Thymus (tissue), 14 donors: ENCODE measurements at places on chromosomes 4 and X. TPM values are rescaled to one million over a fixed set of nuclear protein-coding genes. Genes with fewer than 3 reads are reported as not detected.

Gene ABLIM2
- 1.0 TPM for total RNA-seq

DNA sequence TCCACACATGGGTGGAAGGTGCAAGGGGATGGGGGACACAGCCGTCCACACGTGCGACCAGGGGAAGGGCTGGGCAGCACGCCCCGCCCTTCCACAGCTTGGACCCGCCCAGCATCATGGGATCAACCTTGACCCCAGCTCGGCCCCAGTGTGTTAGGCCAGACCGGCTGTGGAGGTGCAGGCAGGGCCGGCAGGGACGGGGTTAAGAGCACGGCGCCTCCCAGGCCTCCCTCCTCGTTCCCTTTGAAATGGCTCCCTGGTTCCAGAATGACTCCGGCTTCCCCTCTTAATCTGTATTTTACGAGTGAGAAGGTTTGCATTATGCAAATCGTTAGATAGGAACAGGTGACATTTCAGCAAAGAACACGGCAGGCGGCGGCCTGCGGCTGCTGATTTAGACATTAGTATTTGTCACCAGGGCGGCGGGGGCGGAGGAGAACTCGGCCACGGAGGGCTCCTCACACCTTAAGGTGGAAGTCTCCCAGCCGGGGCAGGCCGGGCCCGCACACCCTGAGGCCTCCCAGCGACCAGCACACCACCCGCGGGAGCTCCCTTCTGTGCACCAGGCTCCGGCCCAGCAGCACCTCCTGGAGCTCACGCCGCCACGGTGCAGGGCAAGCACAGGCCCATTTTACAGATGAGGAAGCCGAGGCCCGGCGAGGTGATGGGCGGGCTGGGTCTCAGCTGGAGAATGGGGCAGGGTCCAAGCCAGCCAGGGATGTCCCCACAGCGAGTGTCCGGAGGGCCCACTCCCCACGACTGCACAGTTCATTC, 116.1 kb downstream of the FAM53A start:
- DNase-seq: no peak

DNA sequence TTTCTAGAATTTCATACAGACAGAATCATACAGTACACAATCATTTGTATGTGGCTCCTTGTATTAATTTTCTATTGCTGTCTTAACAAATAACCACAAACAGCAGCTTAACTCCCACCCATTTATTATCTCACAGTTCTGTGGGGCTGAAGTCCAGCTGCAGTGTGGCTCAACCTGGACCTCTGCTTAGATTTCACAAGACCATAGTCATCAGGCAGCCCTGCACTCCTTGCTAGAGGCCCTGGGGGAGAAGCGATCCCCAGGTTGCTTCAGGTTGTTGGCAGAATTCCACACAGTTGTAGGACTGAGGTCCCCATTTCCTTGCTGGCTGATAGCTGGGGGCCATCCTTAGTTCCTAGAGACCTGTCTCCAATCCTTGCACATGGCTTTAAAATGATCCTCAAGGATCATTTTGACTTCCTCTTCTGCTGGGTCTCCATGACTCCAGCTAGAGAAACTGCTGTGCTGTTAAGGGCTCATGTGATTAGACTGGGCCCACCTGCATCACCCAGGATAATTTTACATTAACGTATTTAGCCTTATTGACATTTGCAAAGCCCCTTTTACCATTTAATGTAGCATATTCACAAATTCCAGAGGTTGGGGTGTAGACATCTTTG, 60.9 kb upstream of the SMAD1 start:
- DNase-seq: no peak

DNA sequence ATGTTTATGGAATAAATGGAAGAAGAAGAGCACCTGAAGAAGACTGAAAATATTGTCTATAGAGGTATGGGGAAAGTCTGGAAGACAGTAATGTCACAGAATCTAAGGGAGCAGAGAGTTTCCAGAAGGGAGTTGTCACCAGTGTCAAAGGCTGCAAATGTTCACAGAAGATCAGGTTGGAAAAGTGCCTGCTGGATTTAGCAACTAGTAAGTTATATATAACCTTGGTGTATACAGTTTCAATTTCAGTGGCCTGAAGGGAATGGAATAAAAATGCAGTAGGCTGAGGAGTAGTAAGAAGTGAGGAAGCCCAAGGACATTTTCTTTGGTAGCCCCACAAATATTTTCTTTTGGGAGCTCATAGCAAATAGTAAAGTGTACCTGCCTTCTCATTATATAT, 107.2 kb downstream of the SATL1 start:
- DNase-seq: no peak

- DNase-seq: no peak
Observed at GRCh38 chr4:162341533-162341932, 177.7 kb upstream of the FSTL5 start.

GRCh38 chr4:22428441-22428840, 87.4 kb downstream of the ADGRA3 start:
- no peak for DNase-seq
